Aorta (tissue), 5 donors: ENCODE measurements at places on chromosomes 4 and X. TPM values are rescaled to one million over a fixed set of nuclear protein-coding genes. Genes with fewer than 3 reads are reported as not detected.

Gene IL21
- total RNA-seq, result not detected

DNA sequence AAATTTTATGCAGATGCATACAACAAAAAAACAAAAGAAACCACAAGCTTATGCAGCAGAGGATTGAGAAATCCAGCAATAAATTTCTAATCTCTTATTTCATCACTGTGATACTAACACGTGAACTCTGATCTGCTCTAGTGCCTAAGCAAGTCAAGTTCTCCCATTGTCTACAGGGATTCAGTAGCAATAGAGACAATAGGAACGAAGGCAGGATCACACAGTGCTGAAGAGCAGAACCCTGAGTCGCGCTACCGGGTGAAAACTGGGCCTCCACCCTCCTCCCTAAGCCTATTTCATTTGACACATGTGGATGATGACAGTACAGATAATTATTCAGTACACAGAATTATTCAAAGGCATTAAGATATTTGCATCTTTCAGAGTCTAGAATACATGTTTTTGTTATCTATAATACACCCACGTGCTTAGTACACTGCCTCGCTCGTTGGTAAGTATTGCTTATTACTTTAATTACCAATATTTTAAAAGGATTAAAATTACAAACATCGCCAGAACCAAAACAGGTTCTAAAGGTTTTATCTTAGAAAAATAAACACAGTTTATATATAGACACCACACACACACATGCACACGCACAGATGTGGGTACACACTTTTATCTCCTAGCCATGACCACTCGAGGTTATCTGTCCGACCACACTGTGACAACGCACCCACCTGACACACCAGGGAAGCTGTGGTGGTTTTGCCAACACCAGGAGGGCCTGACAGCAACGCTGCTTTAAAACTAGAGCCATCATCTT is 60.1 kb downstream of the RFC1 start:
- H3K27ac ChIP-seq, result no peak overlapping the region
- H3K27me3 ChIP-seq, result no peaks in the 10 kb centered on the region
- no peaks in the 10 kb centered on the region for H3K4me1 ChIP-seq
- no peak overlapping the region for H3K4me3 ChIP-seq

Gene DACH2
- total RNA-seq, result not detected

- no peak overlapping the region for H3K27ac ChIP-seq
- H3K4me1 ChIP-seq, result no peaks in the 10 kb centered on the region
- DNase-seq, result no peak
- H3K4me3 ChIP-seq, result no peak overlapping the region
- no peaks in the 10 kb centered on the region for H3K36me3 ChIP-seq
Measured at GRCh38 chr4:106618956-106619355, 250.4 kb upstream of the GIMD1 start.

DNA sequence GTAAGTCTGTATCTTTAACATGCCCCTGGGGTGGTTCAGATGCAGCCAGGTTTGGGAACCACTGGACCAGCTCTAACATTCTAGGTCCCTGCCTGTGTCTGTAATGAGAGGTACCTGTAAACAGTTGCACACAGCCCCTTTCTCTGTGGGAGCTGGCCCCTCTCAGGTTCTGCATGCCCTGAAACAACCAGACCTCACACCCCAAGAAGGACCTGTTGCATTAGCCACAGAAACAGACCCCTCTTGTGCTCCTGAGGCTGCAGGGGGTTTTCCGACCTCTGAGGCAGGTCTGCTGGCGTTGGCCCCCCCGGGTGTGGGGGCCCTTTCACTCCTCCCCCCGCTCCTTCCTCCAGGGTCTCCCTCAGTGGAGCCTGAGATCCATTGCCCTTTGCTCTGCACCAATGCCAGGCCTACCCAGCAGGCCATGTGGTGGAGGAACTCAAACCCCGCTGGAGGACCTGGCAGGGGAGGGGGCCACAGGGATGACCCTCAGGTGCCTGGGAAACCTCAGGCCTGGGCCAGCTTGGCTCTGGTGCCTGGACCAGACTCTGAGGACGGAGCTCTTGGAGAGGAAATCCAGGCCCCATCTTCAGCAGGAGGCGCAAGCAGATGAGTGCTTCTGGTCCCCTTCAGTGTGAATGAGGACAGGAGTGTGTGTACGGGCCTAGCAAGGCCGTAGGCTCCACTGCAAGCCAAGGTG is 61.4 kb upstream of the PJA1 start:
- H3K36me3 ChIP-seq, result no peaks in the 10 kb centered on the region
- H3K4me1 ChIP-seq, result no peaks in the 10 kb centered on the region
- no peak for DNase-seq
- H3K27me3 ChIP-seq, result no peaks in the 10 kb centered on the region
- no peak overlapping the region for H3K27ac ChIP-seq
- H3K4me3 ChIP-seq, result no peak overlapping the region

Gene LRCH2
- total RNA-seq, result 9.5 TPM

Gene TRAM1L1
- 1.0 TPM for total RNA-seq

- H3K27ac ChIP-seq, result no peak overlapping the region
- no peaks in the 10 kb centered on the region for H3K36me3 ChIP-seq
- no peak overlapping the region for H3K4me3 ChIP-seq
- H3K4me1 ChIP-seq, result no peaks in the 10 kb centered on the region
- no peak for DNase-seq
Measured at GRCh38 chrX:67648361-67648760, 104.5 kb downstream of the AR start.

Gene RAB39B
- total RNA-seq, result 0.52 TPM

Gene TMPRSS11F
- total RNA-seq, result not detected

- H3K4me3 ChIP-seq, result no peak overlapping the region
- no peak for DNase-seq
- no peak overlapping the region for H3K27ac ChIP-seq
- H3K27me3 ChIP-seq, result no peaks in the 10 kb centered on the region
- no peaks in the 10 kb centered on the region for H3K36me3 ChIP-seq
- peaks cover 2% of the 10 kb centered on the region for H3K4me1 ChIP-seq
Measured at GRCh38 chrX:133335027-133335426, 80.3 kb downstream of the GPC4 start.

- no peak overlapping the region for H3K27ac ChIP-seq
- H3K27me3 ChIP-seq, result no peaks in the 10 kb centered on the region
- DNase-seq, result no peak
- no peaks in the 10 kb centered on the region for H3K36me3 ChIP-seq
- peaks cover 2% of the 10 kb centered on the region for H3K4me1 ChIP-seq
Measured at GRCh38 chr4:22745234-22745633, 52.5 kb downstream of the GBA3 start.

Gene ARHGAP36
- total RNA-seq, result not detected

GRCh38 chrX:32137525-32137924 is 1065.7 kb upstream of the FTHL17 start:
- no peak for DNase-seq
- no peaks in the 10 kb centered on the region for H3K27me3 ChIP-seq
- H3K4me3 ChIP-seq, result no peak overlapping the region
- no peaks in the 10 kb centered on the region for H3K36me3 ChIP-seq

GRCh38 chrX:105299286-105299685 is 78.8 kb upstream of the TEX13A start:
- no peaks in the 10 kb centered on the region for H3K36me3 ChIP-seq
- no peak overlapping the region for H3K4me3 ChIP-seq
- no peak overlapping the region for H3K27ac ChIP-seq
- no peaks in the 10 kb centered on the region for H3K4me1 ChIP-seq
- DNase-seq, result no peak
- no peaks in the 10 kb centered on the region for H3K27me3 ChIP-seq

Gene LPAR4
- total RNA-seq, result 0.93 TPM

GRCh38 chr4:10032625-10033024 is 11.3 kb upstream of the SLC2A9 start:
- no peaks in the 10 kb centered on the region for H3K36me3 ChIP-seq
- no peaks in the 10 kb centered on the region for H3K27me3 ChIP-seq
- H3K4me1 ChIP-seq, result no peaks in the 10 kb centered on the region
- no peak overlapping the region for H3K4me3 ChIP-seq
- no peak overlapping the region for H3K27ac ChIP-seq
- DNase-seq, result no peak

Gene KANTR
- total RNA-seq, result 16.6 TPM

DNA sequence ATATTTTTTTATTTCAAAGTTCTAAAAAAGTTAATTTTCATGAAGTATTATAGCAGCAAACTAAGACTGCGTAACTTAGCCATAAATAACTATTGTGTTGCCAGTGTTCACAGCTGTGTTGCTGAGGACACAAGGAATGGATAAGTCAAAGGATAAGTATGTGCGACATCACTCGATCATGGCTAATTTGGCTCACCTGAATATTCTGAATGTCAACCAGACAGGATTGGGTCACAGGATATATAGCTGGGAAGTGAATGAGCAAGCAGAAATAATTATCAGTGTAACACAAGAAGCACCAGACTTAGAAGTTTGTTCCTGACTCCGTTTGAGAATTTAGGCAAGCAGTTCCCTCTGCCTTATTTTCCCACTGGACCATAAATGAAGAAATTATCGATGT is 33.9 kb downstream of the PRDM8 start:
- H3K4me1 ChIP-seq, result no peaks in the 10 kb centered on the region
- no peaks in the 10 kb centered on the region for H3K27me3 ChIP-seq
- DNase-seq, result no peak

Gene SOX3
- total RNA-seq, result not detected

- no peaks in the 10 kb centered on the region for H3K36me3 ChIP-seq
- no peaks in the 10 kb centered on the region for H3K27me3 ChIP-seq
- no peak overlapping the region for H3K27ac ChIP-seq
- no peak overlapping the region for H3K4me3 ChIP-seq
Measured at GRCh38 chr4:11175374-11175773, 253.3 kb downstream of the HS3ST1 start.

DNA sequence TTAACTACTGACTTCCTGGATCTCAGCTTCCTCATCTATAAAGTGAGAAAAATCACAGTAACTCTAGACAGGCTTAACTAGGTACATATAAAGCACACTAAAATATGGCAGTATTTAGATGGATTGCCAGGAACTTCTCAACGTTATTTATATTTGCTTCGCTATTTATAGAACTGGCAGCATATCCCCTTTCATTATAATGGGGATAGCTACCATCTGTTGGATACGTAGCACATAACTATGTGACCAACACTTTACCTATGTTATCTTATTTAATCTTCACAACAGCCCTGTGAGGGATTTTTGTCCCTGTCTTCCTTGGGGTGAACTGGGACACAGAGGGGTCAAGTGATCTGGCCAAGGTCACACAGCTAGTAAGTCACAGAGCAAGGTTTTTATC is 64.6 kb downstream of the ENPEP start:
- H3K27me3 ChIP-seq, result no peaks in the 10 kb centered on the region
- peaks cover 1% of the 10 kb centered on the region for H3K4me1 ChIP-seq
- no peak for DNase-seq
- no peak overlapping the region for H3K27ac ChIP-seq
- no peaks in the 10 kb centered on the region for H3K36me3 ChIP-seq
- no peak overlapping the region for H3K4me3 ChIP-seq

DNA sequence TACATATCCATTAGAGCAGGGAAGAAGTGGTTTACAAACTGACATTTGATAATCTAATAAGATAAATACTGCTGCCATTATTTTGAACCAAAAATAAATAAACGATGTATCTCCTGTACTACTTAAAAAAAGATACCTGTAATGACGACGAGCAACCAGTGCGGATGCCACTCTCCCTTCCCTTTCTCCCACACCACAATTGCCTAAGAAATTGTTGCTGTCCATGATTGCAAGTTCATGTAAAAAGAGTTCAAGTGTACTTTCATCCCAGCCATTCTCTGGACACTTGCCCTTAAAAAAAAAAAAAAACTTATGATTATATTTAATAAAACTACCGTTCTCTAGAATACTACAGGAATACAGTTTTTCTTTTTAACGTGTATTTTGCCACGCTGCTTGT is 1.4 kb downstream of the SEPSECS start:
- H3K27me3 ChIP-seq, result no peaks in the 10 kb centered on the region
- no peaks in the 10 kb centered on the region for H3K4me1 ChIP-seq
- no peaks in the 10 kb centered on the region for H3K36me3 ChIP-seq
- no peak overlapping the region for H3K27ac ChIP-seq
- no peak overlapping the region for H3K4me3 ChIP-seq

DNA sequence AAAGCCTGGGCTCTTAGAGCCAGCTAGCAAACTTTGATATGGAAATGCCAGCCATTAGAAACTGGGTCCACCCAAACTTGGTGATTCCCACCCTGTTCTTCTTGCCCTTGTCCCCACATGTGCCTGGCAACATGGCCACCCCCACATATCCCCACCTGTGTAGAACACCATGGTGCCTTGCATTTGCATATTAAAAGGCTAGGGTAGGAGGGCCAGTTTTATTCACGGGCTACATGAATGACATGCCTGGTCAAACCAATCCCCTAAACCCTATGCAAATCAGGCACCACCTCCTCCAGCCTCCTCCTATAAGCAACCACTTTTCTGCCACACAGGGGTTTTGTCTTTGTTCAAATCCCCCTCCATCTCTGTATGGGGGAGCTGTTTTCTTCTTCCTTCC is 104.9 kb downstream of the CLNK start:
- no peaks in the 10 kb centered on the region for H3K36me3 ChIP-seq
- DNase-seq, result no peak
- H3K27ac ChIP-seq, result no peak overlapping the region
- no peak overlapping the region for H3K4me3 ChIP-seq

GRCh38 chrX:119151051-119151380 is 23.4 kb upstream of the KIAA1210 start:
- no peak overlapping the region for H3K4me3 ChIP-seq
- no peaks in the 10 kb centered on the region for H3K4me1 ChIP-seq
- no peaks in the 10 kb centered on the region for H3K27me3 ChIP-seq
- no peaks in the 10 kb centered on the region for H3K36me3 ChIP-seq
- no peak overlapping the region for H3K27ac ChIP-seq
- DNase-seq, result no peak

- no peaks in the 10 kb centered on the region for H3K27me3 ChIP-seq
- H3K4me1 ChIP-seq, result no peaks in the 10 kb centered on the region
- H3K27ac ChIP-seq, result no peak overlapping the region
- H3K36me3 ChIP-seq, result peaks cover 2% of the 10 kb centered on the region
Measured at GRCh38 chr4:17809667-17810066, 890 bp downstream of the DCAF16 start.

DNA sequence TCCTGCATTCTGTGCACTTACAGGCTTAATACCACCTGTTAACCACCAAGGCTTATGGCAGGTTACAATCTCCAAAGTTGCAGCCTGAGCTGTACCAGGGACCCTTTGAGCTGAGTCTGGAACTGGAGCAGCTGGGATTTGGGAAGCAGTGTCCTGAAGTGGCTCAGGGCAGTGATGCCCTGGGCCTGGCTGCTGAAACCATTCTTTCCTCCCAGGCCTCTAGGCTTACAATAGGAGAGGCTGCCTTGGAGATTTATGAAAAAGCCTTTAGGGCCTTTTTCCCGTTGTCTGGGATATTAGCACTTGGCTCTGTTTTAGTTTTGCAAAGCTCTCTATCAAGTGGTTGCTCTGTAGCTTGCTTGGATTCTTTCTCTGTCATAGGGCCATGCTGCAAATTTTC is 154.3 kb upstream of the CASK start:
- H3K27me3 ChIP-seq, result no peaks in the 10 kb centered on the region
- H3K27ac ChIP-seq, result no peak overlapping the region
- no peaks in the 10 kb centered on the region for H3K36me3 ChIP-seq
- no peaks in the 10 kb centered on the region for H3K4me1 ChIP-seq
- no peak for DNase-seq

- no peak overlapping the region for H3K27ac ChIP-seq
- H3K27me3 ChIP-seq, result no peaks in the 10 kb centered on the region
- H3K36me3 ChIP-seq, result no peaks in the 10 kb centered on the region
- no peak for DNase-seq
- no peak overlapping the region for H3K4me3 ChIP-seq
Measured at GRCh38 chr4:76989391-76990061, 40.0 kb downstream of the SEPTIN11 start.
